Eye (tissue), 1 donor: ENCODE measurements at places on chromosomes 7 and 10.

GRCh38 chr10:128930515-128930914 lies 536.5 kb upstream of the MGMT start:
- DNase-seq: no peak

DNA sequence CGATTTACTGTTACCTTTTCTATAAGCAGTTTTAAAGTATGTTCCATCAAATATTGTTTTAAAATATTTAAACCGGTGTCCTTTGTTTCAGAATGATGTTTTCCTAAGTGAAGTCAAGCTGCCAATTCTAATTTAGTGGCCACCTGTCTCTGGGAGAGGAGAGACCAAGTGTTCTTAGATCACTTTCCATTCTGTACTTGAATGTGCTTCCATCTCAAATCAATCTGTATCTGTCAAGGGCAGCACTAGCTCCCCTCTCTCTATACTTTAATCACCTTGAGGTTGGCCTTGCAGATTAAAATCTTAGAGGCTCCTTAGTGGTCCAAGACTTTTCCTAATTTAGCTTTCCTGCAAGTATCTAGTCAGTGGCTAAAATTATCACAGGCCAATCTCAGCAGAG lies 49.6 kb downstream of the LGI1 start:
- DNase-seq: no peak

- DNase-seq: no peak
These were observed 61.9 kb downstream of the MAD1L1 start for GRCh38 chr7:2170576-2171521.

DNA sequence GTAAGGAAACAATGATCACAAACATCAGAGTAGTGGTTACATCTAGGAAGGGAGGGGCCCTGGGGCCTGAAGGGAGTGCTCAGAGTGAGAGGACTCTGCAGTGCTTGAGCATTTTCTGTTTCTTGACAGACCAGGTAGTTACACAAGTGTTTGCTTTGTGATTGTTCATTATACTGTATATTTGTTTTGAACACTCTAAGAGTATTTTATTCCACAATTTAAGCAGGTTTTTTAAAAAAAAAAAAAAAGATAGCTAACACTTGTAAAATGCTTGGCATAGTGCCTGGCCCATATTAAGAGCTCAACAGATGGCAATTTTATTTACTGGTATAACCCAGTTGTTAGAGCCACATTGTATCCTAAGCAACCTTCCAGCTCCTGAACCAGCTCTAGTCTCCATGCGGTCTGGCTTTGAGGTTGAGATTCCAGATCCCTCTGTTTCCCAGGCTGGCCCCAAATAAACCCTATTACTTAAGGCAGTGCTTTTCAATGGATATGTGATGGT lies 20.1 kb upstream of the ATXN7L1 start:
- DNase-seq: no peak

DNA sequence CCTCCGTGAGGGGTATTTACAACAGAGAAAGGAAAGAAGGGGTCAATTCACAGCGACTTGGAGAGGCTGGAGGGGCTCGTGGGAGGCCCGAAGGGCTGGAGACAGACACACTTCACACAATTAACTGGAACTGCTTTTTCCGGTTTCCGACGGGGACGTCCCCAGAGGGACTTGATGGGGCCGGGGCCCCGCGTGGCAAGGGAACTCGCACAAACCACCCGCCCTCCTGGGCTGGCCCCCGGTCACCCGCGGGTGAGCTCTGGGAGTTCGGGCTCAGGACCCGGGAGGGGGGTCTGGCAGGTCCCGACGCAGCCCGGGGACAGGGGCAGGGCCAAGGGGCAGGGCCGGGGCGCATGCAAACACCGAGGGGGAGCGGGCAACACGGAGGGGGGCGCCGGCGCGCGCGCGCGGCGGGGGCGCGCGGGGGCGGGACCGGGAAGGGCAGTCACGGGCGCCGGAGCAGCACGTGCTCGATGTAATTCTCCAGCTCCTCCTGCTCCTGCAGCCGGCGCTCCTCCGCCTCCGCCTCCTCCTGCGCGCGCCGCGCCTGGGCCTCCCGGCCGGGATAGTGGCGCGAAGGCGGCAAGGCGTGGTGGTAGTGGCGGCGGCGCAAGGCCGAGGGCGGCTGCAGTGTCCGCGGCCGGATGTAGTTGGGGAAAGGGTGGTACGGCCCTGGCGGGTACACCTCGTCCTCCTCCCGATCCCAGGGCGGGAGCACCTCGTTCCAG lies 2.7 kb downstream of the VGF start:
- DNase-seq: peak; percentile 79

DNA sequence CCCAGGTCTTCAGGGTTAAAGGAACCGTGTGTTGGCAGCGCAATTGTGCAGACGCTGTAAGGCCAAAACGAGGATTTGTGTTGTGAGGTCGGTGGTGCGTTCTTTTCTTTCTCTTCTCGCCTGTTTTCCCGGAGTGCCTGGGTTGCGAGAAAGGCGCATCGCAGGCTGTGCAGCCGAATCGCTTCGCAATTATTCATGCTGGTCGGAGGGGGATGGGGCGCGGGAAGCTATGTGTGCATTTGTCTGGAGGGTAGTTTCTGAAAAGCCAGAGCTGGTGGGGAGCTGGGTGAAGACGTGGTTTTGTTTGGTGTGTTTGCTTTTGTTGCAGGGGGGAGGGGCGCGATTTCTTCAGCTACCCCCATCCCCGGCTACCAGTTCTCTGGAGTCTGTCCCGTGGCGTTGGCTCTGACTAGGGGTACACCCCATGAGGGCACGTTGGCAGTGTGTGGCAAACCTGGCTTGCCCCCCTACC lies 2.1 kb downstream of the MXI1 start:
- DNase-seq: peak; percentile 88

GRCh38 chr7:20152511-20152910 lies 64.7 kb downstream of the MACC1 start:
- no peak for DNase-seq

GRCh38 chr10:45532480-45532879 lies 140.1 kb downstream of the ZFAND4 start:
- DNase-seq: no peak

GRCh38 chr10:1366811-1367425 lies 310.7 kb downstream of the WDR37 start:
- no peak for DNase-seq

- DNase-seq: no peak
These were observed 36.0 kb upstream of the PRR15 start for GRCh38 chr7:29527505-29528108.

- DNase-seq: peak; percentile 93
These were observed at the start of gene FAM20C for GRCh38 chr7:191981-192649. Gene FAM20C (plus strand): TSS chr7:192571. CDS start chr7:193200, 629 bp downstream.

DNA sequence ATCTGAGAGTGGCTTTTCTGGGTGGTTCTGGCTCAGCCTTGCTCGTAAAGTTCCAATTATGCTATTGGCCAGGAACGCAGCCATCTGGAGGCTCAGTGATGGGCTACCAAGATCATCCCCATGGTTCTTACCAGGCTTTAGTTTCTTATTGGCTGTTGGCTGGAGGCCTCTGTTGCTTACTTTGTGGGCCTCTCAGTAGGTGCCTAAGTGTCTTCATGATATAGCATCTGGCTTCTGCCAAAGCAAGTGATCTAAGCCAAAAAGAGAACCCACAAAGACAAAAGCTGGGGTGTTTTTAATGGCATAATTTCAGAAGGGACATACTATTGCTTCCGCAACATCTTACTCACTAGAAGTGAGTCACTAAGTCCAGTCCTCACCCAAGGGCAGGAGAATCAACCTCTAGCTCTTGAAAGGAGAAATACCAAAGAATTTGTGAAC lies 132.0 kb upstream of the MDFIC start:
- DNase-seq: no peak

GRCh38 chr7:2882111-2882510 lies 38.0 kb upstream of the GNA12 start:
- no peak for DNase-seq

- DNase-seq: peak; percentile 32
These were observed 1.0 kb upstream of the KCP start for GRCh38 chr7:128911423-128912031.

DNA sequence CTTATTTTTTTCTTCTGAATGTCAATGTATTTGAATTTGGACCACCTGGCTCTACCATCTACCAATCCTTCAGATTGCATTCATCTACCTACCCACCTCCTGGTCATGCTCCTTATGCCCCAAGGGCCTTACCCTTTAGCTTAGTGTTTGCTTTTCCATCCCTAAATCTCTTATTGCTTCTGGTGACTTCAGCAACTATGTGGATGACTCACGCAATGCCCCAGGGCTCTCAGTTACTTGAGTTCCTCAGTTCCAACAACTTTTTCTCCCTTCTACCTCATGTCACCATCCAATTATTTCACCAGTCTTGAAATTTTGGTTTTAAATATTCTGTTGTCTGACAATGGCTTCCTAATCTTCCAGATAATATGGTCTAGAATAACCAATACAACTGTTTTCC lies 118.9 kb downstream of the CFAP58 start:
- DNase-seq: no peak

DNA sequence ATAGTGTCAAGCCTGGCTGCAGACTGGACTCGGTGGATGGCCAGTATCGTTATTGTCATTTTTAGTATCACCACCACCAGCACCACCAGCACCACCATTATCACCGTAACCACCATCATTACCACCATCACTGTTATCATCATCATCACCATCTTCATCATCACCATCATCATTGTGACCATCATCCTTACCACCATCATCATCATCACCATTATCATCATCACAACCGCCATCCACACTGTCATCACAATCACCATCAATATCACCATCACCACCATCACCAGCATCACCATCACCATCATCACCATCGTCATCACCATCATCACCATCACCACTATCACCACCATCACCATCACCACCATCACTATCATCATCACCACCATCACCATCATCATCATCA lies 65.6 kb downstream of the FOXL3 start:
- no peak for DNase-seq

DNA sequence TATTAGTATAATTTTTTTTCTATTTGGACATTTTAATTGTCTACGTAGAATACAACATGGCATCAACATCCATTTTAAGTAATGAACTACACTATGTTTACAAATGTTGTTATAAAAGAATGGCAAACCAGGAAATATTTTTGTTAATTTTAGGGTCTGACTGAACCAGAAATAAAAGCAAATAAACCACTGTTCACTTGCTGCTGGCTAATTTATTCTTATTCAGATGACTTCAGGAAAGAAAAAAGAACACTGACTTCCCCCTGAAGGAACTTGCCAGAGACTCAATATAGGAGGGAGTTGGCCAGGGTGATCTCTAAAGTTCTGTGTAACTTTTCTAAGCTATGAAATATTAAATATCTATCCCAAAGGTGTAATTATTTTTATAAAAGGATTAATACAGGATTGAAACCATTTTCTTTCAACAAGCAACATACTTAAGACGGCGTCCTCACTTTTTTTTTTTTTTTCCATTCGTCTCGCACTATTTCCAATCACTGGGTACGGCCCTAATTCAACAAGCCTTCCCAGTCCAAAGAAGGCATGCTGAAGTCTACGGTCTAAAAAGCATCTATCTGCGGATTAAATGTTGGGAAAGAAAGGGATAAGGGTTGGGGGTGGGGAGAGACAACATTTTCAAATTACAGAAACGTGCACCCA lies 1.2 kb downstream of the USP6NL start:
- no peak for DNase-seq

DNA sequence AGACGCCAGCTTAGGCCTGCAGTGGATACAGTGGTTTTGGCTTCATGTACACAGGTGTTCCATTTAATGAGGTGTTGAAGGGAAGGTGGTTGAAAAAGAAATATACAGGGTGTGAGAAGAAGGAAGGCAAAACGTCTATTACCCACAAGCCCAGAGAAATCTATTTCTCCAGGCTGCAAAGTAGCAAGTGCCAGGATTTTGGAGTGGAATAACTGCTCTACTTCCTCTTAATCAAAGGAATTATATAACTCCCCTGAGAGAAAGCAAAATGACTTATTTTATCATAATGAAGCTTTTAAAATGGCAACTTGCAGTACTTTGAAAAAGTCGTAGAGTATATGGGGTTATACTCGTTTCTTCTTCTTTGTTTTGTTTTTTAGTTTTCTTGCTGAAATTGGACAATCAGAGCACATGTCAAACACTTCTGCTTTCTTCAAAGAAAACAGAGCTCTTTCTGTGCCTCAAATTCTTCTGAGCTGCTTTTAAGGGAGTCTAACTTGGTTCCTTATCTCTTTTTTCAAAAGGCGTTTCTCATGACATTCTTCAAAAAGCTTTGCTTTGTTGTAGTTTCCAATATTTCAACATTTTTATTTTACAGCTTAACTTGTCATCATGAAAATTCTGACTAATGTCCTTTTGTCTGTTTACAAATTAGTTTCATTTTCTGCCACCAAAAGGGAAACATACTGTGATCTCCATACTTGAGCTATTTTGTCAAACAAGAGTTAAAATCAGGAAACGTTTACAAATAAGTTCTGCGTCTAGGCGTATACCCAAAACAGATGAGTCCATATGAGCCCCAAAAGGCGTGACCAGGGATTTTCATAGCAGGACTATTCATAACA lies 289.7 kb downstream of the FRMD4A start:
- no peak for DNase-seq

GRCh38 chr7:3455806-3456595 lies 154.9 kb downstream of the SDK1 start:
- no peak for DNase-seq

GRCh38 chr7:34191771-34192479 lies 286.6 kb downstream of the BMPER start:
- peak; percentile 12 for DNase-seq

DNA sequence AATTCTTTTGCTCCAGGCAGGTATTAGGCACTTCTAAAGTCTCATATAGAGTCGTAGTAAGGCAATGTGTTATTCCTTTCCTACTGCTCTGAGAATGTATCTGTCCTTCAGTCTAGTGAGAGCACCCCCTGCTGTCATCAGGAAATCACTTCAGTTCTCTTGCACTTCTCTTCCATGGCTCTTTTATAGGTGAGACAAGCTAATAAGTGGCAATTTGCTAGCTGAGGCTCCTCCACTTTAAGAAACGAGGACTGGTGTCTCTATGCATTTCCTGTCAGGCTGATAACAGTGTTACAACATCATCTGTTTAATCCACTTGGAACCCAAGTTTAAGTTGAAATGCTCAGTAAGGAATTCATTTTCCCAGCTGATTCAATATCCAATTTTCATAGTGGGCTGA lies 350.6 kb downstream of the TFEC start:
- peak; percentile 61 for DNase-seq

DNA sequence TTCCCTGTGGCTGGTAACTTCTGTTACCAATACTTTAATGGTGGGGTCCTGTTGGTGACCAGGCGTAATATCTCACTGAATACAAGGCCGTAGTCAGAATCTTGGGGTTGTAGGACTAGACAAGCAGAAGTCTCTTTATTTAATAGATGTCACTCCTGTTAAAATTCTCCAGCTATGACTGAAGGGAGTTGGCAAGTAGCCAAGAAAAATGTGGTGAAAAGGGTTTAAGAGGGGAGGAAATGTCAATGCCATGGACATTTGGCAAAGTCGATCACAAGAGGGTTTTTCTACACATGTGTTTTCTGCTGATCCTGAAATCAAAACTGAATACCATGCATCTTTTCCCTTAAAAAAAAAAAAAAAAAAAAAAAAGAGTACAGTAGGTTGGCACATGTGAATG lies 533.5 kb downstream of the AUTS2 start:
- peak; percentile 73 for DNase-seq

- DNase-seq: no peak
These were observed 437.8 kb downstream of the PLXDC2 start for GRCh38 chr10:20254078-20254477.

GRCh38 chr7:100612730-100613390 lies 520 bp downstream of the MOSPD3 start:
- DNase-seq: no peak

- DNase-seq: no peak
These were observed 22.9 kb upstream of the INSIG1 start for GRCh38 chr7:155274633-155275355.

GRCh38 chr7:159370-160270 lies 32.8 kb upstream of the FAM20C start:
- no peak for DNase-seq
